ENCODE measurements at places on chromosomes 16 and 17.

- no peak for DNase-seq
These were observed 190.1 kb upstream of the TBX2 start for GRCh38 chr17:61209525-61209924.

DNA sequence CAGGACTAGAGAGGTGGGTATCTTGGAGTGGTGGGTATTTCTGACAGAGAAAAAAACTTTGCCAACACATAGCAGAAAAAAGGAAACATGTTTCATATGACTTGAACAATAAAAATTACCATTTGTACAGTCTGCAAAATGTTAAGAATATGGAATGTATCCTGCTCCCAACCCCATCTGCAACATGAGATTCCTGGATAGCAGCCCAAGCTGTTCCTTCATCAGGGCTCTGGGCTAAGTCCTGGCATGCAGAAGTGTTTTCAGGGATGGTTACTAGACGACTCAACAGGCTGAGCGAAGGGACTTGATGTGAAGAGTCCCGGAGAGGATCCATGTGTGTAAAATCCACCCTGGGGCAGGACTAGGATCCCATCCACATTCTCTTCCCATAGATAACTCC lies 121.0 kb upstream of the IRX3 start:
- DNase-seq, result no peak

GRCh38 chr16:66127459-66128370 lies 238.8 kb upstream of the CDH5 start:
- DNase-seq, result no peak

DNA sequence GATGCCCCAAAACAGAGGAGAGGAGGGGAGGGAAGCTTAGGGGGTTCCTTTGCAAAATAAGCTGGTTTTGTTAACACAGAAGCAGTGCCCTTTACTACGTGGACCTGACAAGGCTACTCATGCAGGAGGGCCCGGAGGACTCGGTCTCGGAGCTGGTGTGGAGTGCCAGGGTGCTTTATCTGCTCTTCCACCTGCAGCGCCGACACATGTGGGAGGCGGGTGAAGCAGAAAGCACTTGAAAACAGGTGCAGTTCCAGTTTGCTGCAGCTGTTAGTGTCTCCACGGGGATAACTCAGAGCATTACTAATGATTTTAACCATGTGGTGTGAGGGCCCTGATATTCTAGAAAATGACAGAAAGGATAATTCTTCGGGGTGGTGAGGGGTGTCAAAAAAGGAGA lies 35.0 kb upstream of the MNT start:
- DNase-seq, result no peak

DNA sequence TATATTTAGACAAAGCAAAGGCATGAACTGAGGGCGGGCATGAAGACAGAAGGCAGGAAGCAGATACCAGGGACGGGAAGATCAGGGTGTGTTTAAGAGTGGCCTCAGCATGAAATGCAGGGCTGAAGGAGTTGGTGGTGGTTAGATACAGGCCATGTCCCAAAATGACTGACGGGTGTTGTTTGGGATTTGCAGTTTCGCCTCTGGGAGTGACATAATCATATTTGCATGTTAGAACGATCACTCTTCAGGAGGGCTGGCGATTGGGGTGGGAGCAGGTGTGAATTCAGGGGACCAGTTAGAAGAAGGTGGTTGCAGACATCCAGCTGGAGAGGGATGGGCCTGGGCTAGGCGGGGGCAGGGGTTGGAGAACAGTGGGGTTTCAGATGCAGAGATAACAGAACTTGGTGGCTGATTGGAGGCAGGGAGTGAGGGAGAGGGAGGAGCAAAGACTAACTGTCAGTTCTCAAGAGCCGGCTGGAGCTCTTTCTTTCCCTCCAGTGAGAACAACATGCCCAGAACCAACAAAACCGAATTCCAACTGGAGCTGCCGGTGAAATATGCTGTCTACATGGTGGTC lies 27.2 kb upstream of the ITGAX start:
- no peak for DNase-seq

DNA sequence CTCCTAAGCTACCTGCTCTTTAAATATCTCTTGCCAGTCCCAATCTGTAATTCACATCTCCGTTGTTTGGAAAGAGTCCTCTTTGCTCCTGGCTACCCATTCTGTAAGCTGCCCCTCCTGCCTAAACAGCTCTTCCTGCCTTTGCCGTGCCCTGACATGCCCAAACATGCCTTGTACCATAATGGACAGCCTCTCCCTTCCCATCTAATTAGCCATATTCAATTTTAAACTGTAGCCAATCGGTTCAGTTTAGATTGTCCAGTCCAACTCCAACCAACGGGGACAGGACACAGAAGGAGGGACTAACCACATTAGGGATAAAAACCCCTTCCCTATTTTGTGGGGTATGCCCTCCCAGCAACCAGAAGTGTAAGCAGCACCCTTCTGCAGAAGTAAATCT lies 30.6 kb upstream of the CLEC3A start:
- DNase-seq, result no peak

Measured in CD4-positive, alpha-beta T cell treated with Interleukin-4 for 4 hours (primary cell).